ENCODE measurements at places on chromosomes 2 and 18.

DNA sequence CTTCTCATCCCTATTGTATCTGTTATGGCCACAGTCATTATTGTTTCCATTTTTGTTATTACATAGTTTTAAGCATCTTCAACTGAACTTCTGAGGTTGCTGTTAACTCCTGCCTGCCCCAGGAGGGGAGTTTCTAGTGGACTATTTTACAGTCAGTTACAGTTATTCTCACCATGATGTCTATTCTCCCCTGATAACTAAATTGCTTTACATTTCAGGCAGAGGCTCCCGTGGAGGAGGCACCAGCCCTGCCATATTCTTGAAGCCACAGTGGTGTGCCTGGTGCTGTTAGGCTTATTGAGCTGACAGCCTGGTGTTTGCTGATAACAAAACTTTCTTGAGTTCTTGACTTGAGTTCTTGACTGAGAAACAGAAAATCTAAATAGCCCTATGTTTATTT, 256.4 kb downstream of the TFCP2L1 start:
- DNase-seq, result no peak

DNA sequence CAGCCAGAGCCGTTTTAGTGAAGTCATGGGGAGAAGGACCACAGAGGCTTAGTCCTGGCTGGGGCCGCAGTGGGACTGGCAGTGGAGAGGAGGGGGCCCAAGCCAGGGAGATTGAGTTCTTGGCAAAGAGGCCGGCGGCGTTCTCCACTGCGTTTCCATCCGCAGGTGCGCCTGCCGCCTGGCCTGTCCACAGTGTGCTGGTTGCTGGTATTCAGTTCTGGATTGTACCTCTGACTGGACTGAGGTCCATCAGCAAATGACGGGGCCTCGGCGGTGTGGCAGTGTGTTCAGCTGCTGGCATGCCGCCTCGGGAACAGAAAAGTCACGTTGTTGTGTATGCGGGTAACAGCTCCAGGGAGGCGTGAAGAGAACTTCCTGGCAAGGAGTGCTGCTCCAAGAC, 36.8 kb downstream of the LRRFIP1 start:
- no peak for DNase-seq

DNA sequence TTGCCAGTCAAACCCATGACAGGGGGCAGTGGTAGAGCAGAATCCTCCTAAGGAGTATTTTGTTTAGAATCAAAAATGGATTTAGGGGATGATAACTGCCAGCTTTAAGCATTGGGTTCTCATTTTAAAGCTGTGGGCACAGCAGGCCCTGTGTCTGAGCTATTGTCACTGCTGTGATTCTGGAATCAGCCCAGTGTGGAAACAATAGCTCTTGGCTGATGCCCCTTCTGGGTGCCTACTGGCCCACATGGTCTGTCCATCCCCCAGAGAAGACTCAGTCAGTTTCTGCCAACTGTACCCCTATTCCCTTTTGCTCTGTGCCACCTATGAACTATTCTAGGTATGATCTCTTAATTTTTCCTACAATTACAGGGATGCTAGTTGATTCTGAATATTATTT, 91.7 kb upstream of the LRRTM1 start:
- no peak for DNase-seq

- no peak for DNase-seq
Observed at GRCh38 chr2:118237451-118237850, 149.2 kb downstream of the INSIG2 start.

DNA sequence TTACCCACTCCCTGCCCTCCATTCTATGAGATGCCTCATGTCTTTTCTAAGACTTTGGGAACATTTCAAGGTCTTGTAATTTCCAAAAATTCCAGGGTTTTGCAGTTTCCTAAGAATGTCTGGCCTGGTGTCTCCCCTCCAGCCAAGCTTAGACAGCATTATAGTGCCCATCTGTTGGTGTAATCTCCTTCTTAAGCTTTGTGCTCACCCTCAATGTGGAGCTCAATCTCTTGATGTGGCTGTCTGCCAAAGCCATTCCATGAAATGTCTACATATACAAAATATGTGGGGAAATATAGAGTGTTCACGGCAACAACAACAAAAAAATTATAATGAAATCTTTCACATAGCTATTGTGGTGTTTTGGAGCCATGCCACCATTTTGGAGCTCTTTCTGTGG, 558.4 kb downstream of the PIK3C3 start:
- DNase-seq, result no peak

Data from NT2/D1 (cell line).